ENCODE measurements at places on chromosomes 6 and 20.
A peak's percentile ranks its signal among the peaks of the same experiment; 100 is the strongest.

- H3K27ac ChIP-seq: no peak overlapping the region
- no peaks in the 10 kb centered on the region for H3K27me3 ChIP-seq
- no peak overlapping the region for H3K4me3 ChIP-seq
- no peaks in the 10 kb centered on the region for H3K36me3 ChIP-seq
- DNase-seq: no peak
These were observed 50.9 kb downstream of the COL12A1 start for GRCh38 chr6:75154973-75155372.

GRCh38 chr20:62780204-62780603 is 16.1 kb upstream of the MRGBP start:
- no peaks in the 10 kb centered on the region for H3K36me3 ChIP-seq
- no peak for DNase-seq
- no peak overlapping the region for H3K27ac ChIP-seq
- H3K4me3 ChIP-seq: no peak overlapping the region
- H3K27me3 ChIP-seq: no peaks in the 10 kb centered on the region

GRCh38 chr20:54199721-54200176 is 8.1 kb upstream of the PFDN4 start:
- H3K27ac ChIP-seq: no peak overlapping the region
- no peaks in the 10 kb centered on the region for H3K27me3 ChIP-seq

DNA sequence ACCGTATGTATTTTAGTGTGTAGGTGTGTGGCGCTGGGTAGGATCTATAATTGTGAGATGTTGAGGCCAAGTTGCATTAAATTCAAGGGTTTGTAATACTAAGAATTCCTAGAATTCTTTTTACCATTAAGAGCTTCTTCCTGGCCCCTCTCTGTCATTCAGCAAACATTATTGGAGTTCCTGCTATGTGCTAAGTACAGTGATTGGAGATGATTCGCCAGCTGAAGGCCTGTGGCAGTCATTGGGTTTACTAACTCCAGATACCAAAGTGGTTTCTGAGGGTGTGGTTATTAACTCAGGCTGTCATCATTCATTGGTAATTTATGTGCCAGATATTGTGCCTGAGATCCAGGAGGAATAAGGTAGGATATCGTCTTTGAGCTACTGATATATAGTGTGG is 167.1 kb downstream of the LAMA2 start:
- no peaks in the 10 kb centered on the region for H3K4me1 ChIP-seq

- peaks cover 6% of the 10 kb centered on the region for H3K27me3 ChIP-seq
- H3K36me3 ChIP-seq: no peaks in the 10 kb centered on the region
- no peak for DNase-seq
- H3K4me1 ChIP-seq: peaks cover 10% of the 10 kb centered on the region
- H3K27ac ChIP-seq: no peak overlapping the region
- H3K4me3 ChIP-seq: no peak overlapping the region
These were observed 7.0 kb downstream of the ADGRB3 start for GRCh38 chr6:68642081-68642480.

DNA sequence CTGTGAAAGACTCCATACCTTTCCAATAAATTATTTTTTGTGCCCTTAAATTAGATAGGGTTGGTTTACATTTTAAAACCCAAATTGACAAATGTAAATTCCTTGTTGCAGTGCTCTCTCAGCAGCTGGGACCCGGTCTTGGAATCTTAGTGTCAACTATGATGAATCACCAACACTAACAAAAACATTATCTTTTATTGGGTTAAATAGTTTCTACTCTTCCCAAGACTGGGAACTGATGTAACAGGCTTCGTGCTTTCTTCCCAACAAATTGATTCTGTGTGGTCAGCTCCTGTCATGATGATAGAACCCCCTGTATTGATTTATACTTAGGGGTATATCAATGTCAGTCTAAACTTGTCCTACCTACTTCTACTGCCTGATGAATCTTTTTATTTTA is 23.2 kb upstream of the AHI1 start:
- H3K4me1 ChIP-seq: no peaks in the 10 kb centered on the region
- no peak overlapping the region for H3K27ac ChIP-seq
- H3K27me3 ChIP-seq: no peaks in the 10 kb centered on the region
- no peak for DNase-seq

- H3K4me3 ChIP-seq: no peak overlapping the region
- H3K4me1 ChIP-seq: no peaks in the 10 kb centered on the region
- DNase-seq: no peak
- no peaks in the 10 kb centered on the region for H3K27me3 ChIP-seq
These were observed 14.5 kb downstream of the BRPF3 start for GRCh38 chr6:36210886-36211595.

- no peak overlapping the region for H3K27ac ChIP-seq
- H3K27me3 ChIP-seq: no peaks in the 10 kb centered on the region
- H3K4me3 ChIP-seq: no peak overlapping the region
- H3K36me3 ChIP-seq: no peaks in the 10 kb centered on the region
- peaks cover 23% of the 10 kb centered on the region for H3K4me1 ChIP-seq
These were observed 93.8 kb downstream of the ATXN1 start for GRCh38 chr6:16667509-16667908.

GRCh38 chr20:49483018-49483695 is 689 bp upstream of the KCNB1 start:
- no peak overlapping the region for H3K27ac ChIP-seq
- no peak for DNase-seq
- no peaks in the 10 kb centered on the region for H3K36me3 ChIP-seq

- H3K36me3 ChIP-seq: no peaks in the 10 kb centered on the region
- H3K27me3 ChIP-seq: no peaks in the 10 kb centered on the region
- H3K27ac ChIP-seq: no peak overlapping the region
- no peak overlapping the region for H3K4me3 ChIP-seq
- DNase-seq: peak; percentile 17
These were observed 351.7 kb downstream of the CDC5L start for GRCh38 chr6:44739181-44739580.

- peak overlapping the region; percentile 95 for H3K27ac ChIP-seq
- peaks cover 15% of the 10 kb centered on the region for H3K36me3 ChIP-seq
- peaks cover 7% of the 10 kb centered on the region for H3K4me1 ChIP-seq
- peak overlapping the region; percentile 84 for H3K4me3 ChIP-seq
These were observed 523 bp upstream of the COX7A2 start for GRCh38 chr6:75244063-75244584.

DNA sequence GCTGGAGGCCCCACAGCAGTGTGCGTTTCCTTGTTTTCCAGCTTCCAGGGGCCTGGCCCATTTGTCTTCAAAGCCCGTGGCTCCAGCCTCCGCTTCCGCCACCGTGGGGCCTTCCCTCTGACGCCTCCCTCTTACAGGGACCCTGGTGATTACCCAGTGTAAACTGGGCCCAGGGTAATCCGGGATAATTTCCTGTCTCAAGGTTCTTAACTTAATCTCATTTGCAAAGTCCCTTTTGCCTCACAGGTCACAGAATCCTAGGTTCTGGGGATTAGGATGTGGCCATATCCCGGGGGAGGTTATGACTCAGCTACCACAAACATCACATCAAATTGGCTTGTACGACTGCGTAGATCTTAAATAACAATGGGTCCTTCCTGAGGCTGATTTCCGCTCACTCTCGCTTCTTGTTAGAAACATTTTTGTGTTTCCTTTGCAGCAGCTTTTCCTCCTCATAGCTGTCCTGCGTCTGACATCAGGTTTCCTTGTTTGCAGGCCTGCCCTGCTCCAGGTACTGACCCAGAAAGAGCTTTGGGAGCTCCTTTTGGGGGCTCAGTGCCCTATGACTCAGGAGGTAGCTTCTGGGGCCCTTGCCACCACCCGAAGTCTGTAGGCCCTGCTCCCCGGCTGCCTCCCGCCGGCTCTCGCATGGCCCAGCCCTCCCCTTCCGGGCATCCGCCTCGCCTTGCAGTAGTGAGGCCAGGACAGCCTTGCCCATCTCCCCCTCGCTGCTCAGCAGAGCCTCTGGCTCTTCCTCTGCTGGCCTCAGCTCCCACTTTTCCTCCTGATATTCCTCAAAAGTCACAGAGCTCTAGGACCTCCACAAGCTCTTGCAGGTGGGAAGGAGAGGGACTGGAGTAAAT is 100.5 kb downstream of the ERMARD start:
- H3K27me3 ChIP-seq: peaks cover 3% of the 10 kb centered on the region
- no peaks in the 10 kb centered on the region for H3K36me3 ChIP-seq
- no peak for DNase-seq

DNA sequence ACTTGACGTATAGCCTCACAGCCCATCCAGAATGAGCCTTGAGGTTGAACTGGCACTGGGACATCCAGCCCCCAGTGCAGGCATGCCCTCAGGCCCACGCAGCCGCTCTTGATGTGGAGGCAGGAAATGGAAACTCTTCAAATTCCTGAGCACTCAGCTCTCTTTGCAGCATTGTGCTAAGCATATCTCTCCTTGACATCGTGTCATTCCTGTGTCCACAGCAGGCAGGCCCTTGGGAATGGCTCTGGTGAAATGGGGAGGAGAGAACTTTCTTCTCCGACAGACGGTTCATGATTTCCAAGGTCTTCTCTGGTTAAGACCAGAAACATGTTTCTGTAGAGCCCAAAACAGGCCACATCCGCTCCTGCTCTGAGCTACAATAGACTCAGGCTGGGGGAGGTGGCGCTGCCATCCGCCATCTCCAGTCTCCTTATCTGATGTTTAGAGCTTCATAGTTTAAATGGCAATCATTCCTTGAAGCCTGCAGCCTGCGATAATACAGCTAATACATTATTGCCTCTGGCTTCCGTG is 248.8 kb downstream of the CDH4 start:
- H3K4me3 ChIP-seq: no peak overlapping the region
- H3K27ac ChIP-seq: no peak overlapping the region
- no peak for DNase-seq
- no peaks in the 10 kb centered on the region for H3K36me3 ChIP-seq
- no peaks in the 10 kb centered on the region for H3K4me1 ChIP-seq

- peak overlapping the region; percentile 72 for H3K4me3 ChIP-seq
- no peak for DNase-seq
- H3K27me3 ChIP-seq: no peaks in the 10 kb centered on the region
- peak overlapping the region; percentile 71 for H3K27ac ChIP-seq
These were observed 15.6 kb upstream of the RIPK1 start for GRCh38 chr6:3052481-3053230.

- H3K36me3 ChIP-seq: no peaks in the 10 kb centered on the region
- no peak overlapping the region for H3K4me3 ChIP-seq
- H3K4me1 ChIP-seq: no peaks in the 10 kb centered on the region
- H3K27me3 ChIP-seq: peaks cover 2% of the 10 kb centered on the region
- no peak overlapping the region for H3K27ac ChIP-seq
These were observed 121.0 kb upstream of the PRDM1 start for GRCh38 chr6:105964979-105965760.

- no peak overlapping the region for H3K27ac ChIP-seq
- no peak overlapping the region for H3K4me3 ChIP-seq
- H3K36me3 ChIP-seq: no peaks in the 10 kb centered on the region
- peaks cover 2% of the 10 kb centered on the region for H3K27me3 ChIP-seq
These were observed 78.8 kb downstream of the RPS12 start for GRCh38 chr6:132892929-132893771.

GRCh38 chr20:23937303-23938117 is 51.1 kb downstream of the GGTLC1 start:
- no peak overlapping the region for H3K4me3 ChIP-seq
- H3K36me3 ChIP-seq: no peaks in the 10 kb centered on the region
- H3K27ac ChIP-seq: no peak overlapping the region
- no peaks in the 10 kb centered on the region for H3K27me3 ChIP-seq
- H3K4me1 ChIP-seq: no peaks in the 10 kb centered on the region
- peak; percentile 78 for DNase-seq

DNA sequence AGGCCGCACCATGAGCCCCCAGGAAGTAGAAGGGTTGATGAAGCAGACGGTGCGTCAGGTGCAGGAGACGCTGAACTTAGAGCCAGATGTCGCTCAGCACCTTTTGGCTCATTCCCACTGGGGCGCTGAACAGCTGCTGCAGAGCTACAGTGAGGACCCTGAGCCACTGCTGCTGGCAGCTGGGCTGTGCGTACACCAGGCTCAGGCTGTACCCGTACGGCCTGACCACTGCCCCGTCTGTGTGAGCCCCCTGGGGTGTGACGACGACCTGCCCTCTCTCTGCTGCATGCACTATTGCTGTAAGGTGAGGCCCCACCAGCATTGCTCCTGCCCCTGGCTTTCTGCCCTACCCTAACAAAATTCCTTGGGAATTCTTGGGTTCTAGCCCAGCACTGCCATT is 13.1 kb downstream of the DNPH1 start:
- no peak overlapping the region for H3K27ac ChIP-seq
- H3K4me1 ChIP-seq: no peaks in the 10 kb centered on the region
- no peak for DNase-seq
- no peak overlapping the region for H3K4me3 ChIP-seq

DNA sequence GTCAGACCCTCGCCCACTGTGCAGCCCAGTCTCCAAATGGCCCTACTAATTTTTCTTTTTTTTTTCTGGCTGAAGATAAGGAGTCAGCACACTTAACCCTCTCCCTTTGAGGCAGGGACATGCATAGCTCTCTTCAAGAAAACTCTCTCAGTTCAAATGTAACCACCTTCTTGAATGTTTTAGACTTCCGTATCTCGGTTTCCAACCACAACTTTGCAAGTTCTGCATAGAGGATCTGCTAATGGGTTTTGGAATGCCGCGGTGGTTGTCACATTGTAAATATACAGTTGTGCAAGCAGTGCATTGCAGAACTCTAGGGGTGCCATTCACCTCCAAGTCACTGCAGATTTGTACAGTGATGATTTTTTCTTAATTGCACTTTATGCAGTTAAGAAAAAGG is 59.4 kb upstream of the SLC35B3 start:
- no peak for DNase-seq
- no peak overlapping the region for H3K27ac ChIP-seq
- no peaks in the 10 kb centered on the region for H3K4me1 ChIP-seq
- H3K36me3 ChIP-seq: no peaks in the 10 kb centered on the region
- H3K27me3 ChIP-seq: no peaks in the 10 kb centered on the region

DNA sequence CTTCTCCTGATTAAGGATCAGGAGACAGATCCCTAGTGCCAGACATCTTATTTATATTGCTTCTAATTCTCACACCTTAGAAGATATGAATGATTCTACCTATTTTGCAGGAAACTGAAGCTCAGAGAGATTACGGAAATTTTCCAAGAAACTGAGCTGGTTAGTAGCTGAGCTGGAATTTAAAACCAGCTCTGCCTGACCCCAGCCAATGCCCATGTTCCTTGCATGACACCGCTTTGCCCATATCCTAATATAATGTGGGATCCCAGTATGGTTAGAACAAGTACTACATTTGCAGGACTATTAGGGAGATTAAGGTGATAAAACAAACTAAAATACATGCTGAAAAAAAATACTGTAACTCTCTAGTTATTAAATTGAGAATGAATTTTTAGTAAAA is 1.9 kb downstream of the TMEM30A start:
- H3K4me1 ChIP-seq: peaks cover 14% of the 10 kb centered on the region
- no peak overlapping the region for H3K4me3 ChIP-seq
- DNase-seq: no peak
- H3K27ac ChIP-seq: peak overlapping the region; percentile 28

DNA sequence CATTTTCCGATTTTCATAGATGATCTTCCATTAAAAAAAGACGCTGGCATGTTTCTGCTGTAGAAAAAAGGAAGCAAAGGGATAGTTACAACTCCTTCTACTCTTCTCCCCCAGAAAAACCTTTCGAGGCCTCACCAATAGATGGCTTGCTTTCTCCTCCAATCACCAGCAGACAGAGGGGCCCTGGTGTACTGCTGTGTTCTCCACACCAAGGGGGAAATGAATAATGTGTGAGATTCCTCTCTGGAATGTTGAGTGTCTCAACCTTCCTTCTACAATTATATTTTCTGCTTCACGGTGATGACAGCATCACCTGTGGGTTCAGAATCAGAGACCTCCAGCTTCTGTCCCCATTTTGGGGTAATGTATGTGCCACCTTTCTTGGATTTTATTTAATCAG is 185.7 kb upstream of the FLRT3 start:
- no peak overlapping the region for H3K27ac ChIP-seq
- H3K4me1 ChIP-seq: peaks cover 6% of the 10 kb centered on the region
- H3K36me3 ChIP-seq: no peaks in the 10 kb centered on the region
- H3K4me3 ChIP-seq: no peak overlapping the region
- no peak for DNase-seq
